ENCODE measurements at places on chromosomes 2 and 18.

- DNase-seq, result no peak
These were observed 1.9 kb downstream of the BMPR2 start for GRCh38 chr2:202378001-202378400.

DNA sequence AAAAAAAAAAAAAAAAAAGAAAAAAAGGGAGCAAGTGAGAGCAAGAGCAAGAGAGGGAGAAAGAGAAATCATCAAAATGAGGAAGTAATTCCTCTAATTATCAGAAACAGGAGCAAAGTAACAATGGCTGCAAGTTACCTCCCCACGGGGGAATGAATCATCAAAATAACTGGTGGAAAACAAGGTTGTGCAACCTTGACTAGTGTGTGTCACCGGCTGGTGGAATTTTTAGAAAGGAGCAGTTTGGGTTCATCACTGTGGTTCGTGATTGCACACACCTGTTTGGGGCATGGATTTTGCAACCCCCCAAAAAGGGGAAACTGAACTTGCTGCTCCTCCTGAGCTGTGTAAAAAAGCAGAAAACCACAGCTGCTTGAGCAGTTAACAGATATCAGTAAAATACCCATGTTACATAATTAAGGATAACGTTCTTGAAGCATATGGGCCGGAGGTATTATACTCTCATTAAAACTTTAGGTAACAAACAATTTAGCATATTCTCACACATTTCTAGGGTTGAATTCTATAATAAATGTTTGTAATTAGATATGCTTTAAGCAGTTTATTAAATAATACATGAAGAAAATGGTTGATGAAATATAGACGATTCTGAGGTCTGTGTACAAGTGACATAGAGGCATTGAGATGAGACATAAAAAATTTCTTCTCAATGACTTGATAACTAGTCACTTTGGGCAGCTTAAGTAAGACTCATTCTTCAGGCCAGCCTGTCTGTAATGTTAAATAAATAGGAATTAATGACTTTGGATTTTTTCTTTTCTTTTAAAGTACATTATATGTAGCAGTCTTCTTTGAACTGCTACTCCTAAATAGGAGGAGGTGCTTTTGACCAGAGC lies 184.2 kb upstream of the ZEB2 start:
- no peak for DNase-seq

DNA sequence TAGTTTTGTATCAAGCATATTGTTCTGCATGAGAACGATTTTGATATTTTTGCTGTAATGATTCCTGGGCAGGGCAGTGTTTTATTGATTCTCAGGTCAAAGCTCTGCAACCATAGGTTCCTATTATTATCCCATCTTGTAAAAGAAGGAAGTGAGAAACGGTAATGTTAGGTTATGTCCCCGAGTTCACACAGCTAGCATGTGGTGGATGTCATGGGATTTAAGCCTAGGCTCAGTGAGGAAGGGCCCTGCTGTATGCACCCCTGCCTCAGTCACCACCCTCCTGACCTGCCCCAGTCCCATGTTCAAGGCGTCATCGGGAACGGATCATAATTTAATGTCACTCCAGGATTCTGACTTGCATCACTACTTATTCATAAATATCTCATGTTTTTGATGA lies 10.7 kb downstream of the ACP1 start:
- no peak for DNase-seq

- no peak for DNase-seq
These were observed 591.3 kb downstream of the ZEB2 start for GRCh38 chr2:143928613-143929012.

DNA sequence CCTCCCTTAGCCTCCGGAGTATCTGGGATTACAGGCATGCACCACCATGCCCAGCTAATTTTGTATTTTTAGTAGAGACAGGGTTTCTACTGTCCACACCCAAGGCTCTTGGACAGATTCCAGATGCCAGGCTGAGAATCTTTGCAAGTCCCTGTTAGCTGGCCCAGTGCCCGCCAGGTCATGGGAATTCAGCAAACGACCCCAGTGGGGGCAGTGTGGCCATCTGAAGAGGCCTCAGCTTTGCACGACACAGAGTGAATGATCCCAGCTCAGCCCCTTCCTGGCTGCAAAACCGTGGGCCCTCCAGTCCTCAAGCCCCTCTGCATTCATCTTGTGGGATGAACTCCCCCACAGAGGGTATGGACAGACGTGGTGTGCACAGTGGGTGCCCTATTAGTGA lies 179.5 kb upstream of the ID2 start:
- no peak for DNase-seq

DNA sequence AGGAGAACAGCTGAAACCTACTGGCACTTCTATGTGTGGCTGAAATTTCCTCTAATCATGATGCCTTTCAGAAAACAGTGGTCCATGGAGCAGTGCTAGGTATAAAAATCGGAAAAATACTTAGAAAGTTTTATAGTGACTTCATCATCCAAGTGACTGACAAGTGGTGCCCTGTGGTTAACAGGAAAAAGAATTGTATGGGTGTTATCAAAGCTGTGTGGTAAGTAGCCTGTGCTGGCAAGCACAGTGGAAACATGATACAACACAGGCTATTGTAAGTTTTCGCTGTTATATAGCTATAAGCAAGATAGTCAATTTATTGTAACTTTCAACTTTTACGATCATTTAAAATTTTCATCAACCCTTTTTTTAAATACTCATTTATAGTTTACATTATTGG lies 1599.7 kb upstream of the ZEB2 start:
- DNase-seq, result no peak

DNA sequence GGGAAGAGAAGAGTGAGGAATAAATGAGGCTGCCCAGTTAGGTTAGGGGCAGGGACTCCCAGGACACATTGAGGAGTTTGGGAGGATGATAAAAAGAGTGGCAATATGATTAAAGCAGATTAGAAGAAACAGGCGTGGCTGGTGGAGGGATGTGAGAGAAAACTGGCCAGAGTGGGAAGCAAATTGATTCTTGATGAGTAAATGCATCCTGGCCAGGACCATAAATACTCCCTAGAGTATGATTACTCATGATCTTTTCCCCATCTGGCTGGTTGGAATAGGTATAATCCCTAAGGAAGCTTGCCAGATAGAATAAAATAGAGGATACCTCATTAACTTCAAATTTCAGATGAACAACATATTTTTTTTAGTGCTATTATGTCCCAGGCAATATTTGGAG lies 21.5 kb upstream of the DAW1 start:
- DNase-seq, result no peak

- DNase-seq, result no peak
These were observed 1.7 kb upstream of the FOSL2 start for GRCh38 chr2:28390746-28391563.

DNA sequence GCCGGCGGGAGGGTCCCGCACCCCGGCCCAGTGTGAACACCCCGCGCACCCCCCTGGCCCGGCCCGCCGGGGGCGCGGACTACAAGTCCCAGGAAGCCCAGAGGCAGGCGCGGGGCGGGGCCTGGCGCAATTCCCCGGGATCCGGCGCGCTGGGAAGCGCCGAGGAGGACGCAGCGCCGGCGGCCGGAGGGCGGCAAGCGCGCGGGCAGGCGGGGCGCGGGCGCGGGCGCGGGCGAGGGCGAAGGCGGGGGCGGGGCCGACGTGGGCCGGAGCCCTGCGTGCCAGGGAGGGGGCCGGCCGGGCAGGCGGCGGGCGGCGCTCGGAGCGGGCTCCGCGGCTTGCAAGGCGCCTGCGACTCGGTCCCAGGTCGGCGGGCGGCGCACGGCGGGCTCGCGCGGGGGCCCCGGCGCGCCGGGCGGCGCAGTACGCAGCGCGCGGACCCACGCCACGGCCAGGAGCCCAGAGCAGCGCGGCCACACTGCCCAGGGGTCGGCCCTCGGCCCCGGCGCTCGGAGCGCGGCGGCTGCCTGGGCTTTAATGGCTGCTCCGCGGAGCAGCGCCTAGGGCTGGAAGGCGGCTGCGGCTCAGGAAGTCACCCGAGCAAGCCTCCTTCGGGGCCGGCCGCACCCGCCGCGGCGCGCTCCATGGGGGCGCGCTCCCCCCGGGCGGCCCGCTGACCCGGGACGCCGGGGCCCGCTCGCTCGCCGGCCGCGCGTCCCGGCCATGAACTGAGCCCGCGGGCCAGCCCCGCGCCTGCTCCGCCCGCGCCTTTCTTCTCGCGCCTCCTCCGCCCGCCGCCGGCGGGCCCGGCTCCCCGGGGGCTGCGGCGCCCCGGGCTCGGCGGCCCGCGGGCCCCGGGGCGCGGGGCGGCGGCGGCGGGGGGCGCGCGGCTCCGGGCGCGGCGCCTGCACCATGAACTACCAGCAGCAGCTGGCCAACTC lies at the start of gene AGAP1:
Gene AGAP1 (plus strand): TSS at position 269 of the 941 bp plus-strand sequence.
- DNase-seq, result no peak

All from stimulated activated CD4-positive, alpha-beta T cell treated with anti-CD3 and anti-CD28 coated beads, Interleukin-1b, Interleukin-23, amount 100 ng/mL, for 1 hour (primary cell).